ENCODE measurements at places on chromosomes 6 and 20. TPM values are rescaled to one million over a fixed set of nuclear protein-coding genes. Genes with fewer than 3 reads are reported as not detected.

The ASIP gene
- not detected for total RNA-seq

The PEDS1 gene
- 29.1 TPM for total RNA-seq

The RPS6KA2 gene
- total RNA-seq = 32.6 TPM

The COL11A2 gene
- 4.2 TPM for total RNA-seq

The PLCB1 gene
- 13.7 TPM for total RNA-seq

The FANCE gene
- total RNA-seq = 20.4 TPM

The RAB32 gene
- 23.8 TPM for total RNA-seq

The HFE gene
- 2.4 TPM for total RNA-seq

The BTN1A1 gene
- total RNA-seq = not detected

GRCh38 chr6:125182237-125183008 lies 28.9 kb downstream of the TPD52L1 start:
- DNase-seq = no peak

GRCh38 chr20:24938498-24938897 lies 10.6 kb upstream of the CST7 start:
- DNase-seq = no peak

GRCh38 chr6:167824591-167825331 lies 1.9 kb upstream of the AFDN start:
- no peak for DNase-seq

DNA sequence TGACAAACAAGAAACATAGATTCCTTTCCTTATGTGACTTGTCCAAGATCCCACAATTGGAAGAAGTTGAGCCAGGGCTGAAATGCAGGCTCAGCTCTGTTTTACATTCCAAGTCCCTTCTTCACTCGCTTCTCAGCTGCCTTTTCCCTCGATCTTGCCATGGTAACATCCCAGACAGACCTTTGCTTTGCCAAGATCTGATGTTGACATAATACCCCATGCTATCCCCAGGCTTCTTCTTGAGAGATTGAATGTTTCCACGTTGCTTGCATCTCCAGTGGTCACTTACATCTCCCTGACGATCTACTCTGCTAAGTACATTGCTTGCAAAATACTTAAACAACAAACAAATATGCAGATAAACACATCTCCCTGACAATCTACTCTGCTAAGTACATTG lies 63.5 kb downstream of the TBXT start:
- DNase-seq = no peak

DNA sequence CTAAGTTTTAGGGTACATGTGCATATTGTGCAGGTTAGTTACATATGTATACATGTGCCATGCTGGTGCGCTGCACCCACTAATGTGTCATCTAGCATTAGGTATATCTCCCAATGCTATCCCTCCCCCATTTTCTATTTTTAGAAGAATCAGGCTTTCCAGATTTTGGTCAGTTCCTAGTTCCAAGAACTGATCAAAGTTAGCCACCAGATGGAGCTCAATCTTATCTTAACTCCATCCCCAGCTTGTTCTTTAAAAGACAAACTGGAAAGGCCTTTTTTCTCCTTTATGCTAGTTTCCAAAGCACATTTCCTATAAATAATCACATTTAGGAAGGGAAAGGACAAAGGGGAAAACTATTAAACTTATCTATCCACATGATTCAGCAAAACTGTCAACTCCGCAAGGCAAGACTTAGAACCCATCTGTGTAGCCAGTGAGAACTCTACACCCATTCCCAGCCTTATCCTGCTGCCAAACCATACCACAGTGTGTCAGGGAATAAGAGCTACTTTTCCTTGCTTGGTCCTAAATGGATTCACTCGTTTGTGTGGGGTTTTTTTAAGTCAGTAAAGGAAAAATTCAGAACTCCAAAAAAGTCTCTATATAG lies 22.8 kb upstream of the KHDC1 start:
- no peak for DNase-seq

GRCh38 chr6:2876210-2877056 lies 26.7 kb downstream of the SERPINB9 start:
- DNase-seq = peak; percentile 12

DNA sequence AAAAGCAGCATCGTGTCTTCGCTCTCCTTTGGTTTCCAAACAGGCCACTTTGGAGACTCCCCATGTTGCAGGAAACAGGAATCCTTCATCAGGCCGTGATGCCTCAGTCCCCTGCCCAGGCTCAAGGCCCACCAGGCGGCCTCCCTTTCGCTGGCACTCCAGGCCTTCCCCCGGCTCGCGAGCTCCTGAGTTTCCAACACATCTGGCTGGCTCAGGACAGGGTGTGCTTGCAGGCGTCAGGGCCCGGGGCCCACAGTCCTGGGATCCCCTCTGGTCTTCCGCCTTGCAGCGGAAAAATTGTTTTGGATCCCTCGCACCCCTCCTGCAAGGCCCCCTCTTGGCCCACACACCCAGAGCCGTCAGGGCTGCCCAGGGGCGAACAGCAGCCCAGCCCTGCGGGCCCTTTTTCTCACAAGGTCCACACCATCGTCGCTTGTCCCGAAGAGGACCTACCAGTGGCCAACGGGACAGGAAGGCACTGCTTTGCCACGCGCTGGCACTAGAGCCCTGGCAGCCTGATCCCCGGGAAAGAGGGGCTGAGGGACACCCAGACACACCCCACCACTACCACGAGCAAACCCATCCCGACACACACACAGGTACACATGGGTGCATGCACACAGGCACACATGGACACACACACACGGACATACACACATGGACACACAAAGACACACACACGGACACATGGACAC lies 1930.9 kb upstream of the DEFB115 start:
- DNase-seq = no peak

DNA sequence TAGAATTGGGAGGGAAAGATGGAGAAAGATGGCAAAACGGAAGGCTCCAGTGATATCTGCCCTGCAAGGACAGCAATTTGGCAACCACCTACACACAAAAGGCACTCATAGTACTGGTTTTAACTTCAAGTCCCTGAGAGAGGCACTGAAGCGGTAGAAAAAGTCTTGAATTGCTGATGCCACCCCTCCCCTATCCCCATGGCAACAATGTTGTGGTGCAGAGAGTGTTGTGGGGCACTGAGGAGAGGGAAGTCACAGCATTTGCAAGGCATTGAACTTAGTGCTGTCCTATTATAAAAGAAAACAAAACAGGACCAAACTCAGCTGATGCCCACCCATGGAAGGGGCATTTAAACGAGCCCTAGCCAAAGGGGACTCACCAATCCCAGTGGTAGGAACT lies 343.7 kb downstream of the HAO1 start:
- DNase-seq = no peak

GRCh38 chr20:20206788-20207187 lies 154.5 kb downstream of the CFAP61 start:
- no peak for DNase-seq

DNA sequence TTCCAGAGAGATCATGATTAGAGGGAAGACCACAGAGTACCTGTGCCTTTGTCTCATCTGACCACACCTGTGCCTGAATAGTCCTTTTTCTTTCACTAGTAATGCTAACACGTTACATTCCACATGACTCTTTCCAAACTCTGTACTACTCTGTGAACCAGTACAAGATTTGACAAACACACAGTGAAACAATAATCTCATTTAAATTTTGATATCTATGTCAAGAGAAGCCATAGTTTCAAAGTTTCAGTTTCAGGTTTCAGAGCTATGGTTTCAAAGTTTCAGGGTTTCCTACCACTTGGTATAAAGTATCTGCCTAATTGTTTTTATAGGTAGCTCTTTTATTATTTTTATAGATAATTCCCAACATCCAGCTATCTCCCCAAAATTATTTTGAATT lies 62.0 kb upstream of the PHACTR2 start:
- DNase-seq = no peak

- DNase-seq = no peak
Measured at GRCh38 chr6:96171112-96171511, 155.3 kb downstream of the FUT9 start.

DNA sequence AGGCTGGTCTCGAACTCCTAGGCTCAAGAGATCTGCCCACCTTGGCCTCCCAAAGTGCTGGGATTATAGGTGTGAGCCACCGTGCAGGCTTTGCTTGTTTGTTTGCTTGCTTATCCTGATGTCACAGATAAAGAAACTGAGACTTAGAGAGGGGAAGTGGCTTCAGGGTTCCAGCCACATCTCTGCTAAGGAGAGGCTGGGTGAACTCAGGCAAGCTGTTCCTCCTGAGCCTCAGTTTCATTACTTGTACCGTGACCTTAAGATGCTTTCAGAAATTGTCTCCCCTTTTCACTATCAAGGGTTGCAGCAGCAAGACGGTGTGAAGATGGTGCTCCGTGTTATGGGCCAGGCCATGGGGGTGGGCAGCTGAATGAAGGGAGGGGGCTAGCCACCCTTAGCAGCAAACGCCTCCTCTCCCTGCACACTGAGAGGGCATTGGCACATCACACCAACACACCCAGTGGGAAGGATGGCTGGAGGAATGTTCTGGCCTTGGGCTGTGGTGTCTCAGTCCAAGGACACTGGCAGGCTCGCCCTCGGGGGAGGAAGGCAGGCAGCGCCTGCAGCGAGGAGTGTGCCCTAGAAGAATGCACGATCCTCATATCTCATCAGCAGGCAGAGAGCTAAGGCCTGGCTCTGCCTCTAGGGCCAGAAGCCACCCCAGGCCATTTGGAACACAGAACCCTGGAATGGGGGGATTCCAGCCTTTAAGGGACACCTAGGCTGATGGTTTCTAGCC lies 48.2 kb upstream of the TLDC2 start:
- no peak for DNase-seq

DNA sequence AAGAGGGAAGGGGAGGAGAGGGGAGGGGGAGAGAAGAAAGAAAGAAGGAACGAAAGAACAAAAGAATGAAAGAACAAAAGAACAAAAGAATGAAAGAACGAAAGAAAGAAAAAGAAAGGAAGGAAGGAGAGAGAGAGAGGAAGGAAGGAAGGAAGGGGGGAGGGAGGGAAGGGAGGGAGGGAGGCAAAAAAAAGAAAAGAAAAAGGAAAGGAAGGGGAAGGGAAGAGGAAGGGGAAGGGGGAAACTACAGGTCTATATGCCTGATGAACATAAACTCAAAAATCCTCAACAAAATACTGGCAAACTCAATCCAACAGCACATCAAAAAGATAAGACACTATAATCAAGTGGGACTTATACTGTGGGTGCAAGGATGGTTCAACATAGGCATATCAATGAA lies 13.7 kb upstream of the LGSN start:
- no peak for DNase-seq

- peak; percentile 40 for DNase-seq
Measured at GRCh38 chr6:89145956-89146717, at the start of gene PM20D2. Gene PM20D2 (plus strand): TSS chr6:89146055. CDS start chr6:89146145, 90 bp downstream.

DNA sequence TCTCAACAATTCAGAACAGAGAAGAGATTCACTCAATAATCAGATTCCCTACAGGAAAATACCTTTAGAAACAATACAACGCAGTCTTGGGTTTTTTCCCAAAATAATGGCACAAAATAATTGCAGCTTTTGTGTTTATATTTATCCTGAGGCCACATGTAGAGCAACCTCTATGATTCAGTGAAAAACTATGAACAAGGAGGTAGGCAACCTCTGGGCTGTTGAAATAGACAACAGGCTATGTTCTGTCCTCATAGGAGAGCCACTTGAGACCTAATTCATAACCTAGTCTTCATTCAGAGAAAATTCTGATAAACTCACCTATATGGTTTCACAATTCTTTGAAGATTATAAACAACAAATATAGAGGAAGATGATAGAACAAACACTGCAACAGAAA lies 118.3 kb downstream of the KHDC1L start:
- no peak for DNase-seq

- no peak for DNase-seq
Measured at GRCh38 chr6:70131528-70131927, 171.4 kb downstream of the COL9A1 start.

Data from neural crest cell (in vitro differentiated cells).